ENCODE measurements at places on chromosomes 2 and 18. TPM values are rescaled to one million over a fixed set of nuclear protein-coding genes. Genes with fewer than 3 reads are reported as not detected.
A peak's percentile ranks its signal among the peaks of the same experiment; 100 is the strongest.

CCDC68 gene
- total RNA-seq, result not detected

SLC30A3 gene
- total RNA-seq, result not detected

SP5 gene
- not detected for total RNA-seq

ARHGAP15 gene
- not detected for total RNA-seq

SNED1 gene
- total RNA-seq, result 17.6 TPM

CFAP210 gene
- 0.94 TPM for total RNA-seq

ALK gene
- total RNA-seq, result not detected

GRCh38 chr2:110116033-110116710 lies 550 bp upstream of the MALL start:
- DNase-seq, result no peak

DNA sequence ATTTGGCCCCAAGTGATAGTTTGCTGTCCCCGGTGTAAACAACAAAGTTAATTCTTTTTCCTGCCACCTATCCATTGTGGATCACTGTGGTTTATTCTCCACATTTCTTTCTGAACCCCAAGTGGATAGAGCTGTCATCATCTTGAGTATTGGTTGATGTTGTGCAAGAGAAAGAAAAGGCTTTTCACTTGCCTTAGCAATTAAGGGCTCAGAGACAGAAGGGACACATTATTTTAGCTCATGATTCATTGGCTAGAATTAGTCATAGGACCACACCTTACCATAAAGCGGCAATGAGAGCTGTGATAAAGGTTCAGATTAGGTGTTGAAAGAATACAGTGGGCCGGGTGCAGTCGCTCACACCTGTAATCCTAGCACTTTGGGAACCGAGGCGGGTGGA lies 442.1 kb upstream of the DCC start:
- DNase-seq, result no peak

DNA sequence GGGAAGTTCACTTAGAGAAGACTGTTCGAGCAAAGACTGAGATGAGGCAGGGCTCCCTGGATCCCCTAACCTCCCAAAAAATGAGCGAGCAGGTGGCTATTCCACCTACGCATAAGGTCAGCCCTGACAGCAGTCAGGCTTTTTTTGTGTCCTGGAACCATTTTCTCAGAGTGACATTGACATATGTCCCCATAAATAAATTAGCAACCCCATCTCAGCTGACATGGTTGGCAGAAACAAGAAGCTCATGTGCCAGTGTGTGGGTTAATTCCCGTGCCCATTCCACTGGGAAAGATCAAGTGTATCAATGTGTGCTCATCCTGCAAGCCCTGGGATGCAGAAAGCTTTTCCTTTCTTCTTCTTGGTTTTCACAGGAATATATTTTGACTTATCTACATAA lies 740.4 kb upstream of the CELF4 start:
- DNase-seq, result no peak

DNA sequence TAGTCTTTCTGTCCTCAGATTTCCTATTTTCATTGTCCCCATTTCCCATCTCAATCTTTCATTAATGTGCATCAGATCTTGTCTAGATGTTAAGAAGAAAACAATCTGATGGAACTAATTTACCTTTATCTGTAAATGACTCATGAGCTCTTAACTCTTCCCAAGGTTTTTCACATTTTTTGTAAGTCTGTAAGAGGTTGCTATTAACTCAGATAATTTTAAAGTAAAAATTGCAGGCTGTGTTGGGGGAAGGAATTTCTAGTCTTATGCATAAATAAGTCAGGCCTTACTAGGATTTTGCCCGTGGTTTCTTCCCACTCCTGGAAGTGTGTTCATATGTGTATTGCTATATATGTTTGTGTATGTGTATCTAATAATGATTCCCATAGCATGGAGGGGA lies 4.3 kb downstream of the NAB1 start:
- no peak for DNase-seq

DNA sequence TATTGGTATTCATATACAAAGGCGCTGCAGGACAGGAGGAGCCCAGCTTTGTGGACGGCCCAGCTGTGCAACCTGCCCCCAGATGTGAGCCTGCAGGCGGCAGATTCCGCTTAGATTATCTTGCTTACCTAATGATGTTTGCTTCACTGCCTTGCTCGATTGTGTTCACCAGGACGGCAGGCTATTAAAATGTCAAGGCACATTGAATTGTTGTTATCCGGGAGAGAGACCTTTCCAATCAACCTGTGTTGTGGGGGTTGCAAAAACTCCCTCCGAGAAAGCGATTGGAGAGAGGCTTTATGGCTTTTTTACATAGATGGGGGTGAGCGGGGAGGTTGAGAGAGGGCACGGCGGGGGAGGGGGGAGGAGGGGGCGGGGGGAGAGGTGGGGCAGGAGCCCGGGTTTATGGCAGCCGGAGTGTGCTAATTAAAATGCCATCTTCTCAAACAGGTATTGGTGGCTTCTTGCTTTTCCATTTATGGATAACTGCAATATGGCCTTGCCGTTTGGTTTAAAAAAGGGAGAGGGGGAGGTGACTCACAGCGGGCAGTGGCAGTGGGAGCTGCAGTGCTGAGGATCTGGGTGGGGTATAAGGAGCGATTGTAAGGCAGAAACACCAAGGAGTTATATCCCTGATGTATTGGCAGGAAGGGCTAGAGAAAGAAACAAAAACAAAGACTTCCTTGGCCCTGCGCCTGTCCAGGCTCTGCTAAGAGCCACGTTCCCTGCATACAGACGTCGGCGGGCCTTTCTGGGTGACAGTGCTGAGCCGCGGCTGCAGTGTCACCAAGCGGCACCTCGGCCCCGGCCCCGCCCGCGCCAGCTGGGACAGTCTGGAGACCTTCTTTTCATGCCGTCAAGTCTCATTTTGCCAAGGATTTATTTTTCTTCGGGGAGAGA lies 97.2 kb downstream of the INSIG2 start:
- no peak for DNase-seq

DNA sequence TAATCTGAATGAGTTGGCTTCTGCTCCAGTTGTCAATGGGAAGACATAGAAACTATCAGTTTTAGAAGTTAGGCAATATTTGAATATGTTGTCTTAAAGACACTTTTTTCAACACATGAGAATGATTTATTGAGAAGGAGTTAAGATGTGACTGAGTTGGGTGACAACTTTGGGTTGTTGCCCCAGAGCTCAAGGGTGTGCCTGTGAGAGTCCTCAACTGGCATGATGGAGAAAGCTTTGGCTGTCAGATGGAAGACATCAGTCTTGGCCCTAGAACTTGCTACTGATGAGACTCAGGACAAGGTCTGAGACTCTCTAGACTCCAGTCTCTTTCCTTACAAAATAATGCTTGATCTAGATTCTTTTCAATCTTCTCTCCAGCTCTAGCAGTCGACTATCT lies 69.0 kb upstream of the CTAGE1 start:
- DNase-seq, result no peak

DNA sequence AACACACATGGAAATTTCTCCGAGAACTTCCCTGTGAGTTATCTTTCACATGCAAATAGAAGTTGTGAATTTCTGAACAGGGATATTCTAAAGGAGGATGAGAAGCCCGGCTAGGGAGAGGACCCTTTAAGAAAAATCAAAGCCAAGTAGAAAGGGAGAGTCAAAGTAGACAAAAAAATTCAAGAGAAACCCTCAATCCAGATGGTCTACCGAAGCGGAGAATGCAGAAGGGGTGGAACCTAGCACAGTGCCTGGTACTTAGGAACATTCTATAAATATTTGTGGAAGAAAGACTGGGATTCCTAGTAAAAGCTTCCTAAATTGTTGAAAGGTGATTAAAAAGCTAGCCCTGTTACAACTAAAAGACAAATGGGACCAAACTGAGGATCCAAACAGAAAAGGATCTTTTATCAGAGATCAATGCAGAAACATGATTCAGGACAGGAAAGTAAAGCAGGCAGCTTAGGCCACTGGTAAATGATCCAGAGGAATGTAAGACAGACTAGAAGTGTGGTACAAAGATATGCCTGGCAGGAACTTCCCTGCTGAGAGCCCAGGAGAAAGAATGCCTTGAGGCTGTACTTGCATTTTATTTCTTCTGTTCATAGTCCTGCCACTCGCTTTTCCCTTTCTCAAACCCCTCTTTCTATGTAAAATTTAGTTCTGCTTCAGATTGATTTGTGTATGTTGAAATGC lies 19.5 kb upstream of the GLS start:
- no peak for DNase-seq

GRCh38 chr2:29940706-29941105 lies 19.3 kb upstream of the ALK start:
- DNase-seq, result no peak

GRCh38 chr2:219099329-219099728 lies 38.6 kb upstream of the IHH start:
- no peak for DNase-seq

DNA sequence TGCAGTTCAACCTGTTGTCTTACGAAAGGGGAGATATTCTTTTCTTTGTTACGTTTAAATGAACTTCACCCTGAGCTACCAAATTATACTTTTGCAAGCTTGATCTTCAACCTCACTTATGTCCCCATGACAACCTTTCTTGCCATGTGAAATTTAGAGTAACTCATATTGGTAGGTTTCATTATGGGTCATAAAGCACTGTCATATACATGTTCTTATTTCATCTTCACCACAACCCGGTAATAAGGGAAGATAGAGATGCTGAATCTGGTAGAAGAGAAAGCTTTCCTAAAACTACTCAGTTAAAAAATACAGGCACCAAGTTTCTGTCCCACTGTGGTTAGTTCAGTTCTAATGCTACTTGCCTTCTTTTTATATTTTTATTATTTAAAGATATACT lies 208.5 kb upstream of the NRP2 start:
- no peak for DNase-seq

GRCh38 chr18:49788327-49788898 lies 24.9 kb downstream of the ACAA2 start:
- DNase-seq, result no peak

DNA sequence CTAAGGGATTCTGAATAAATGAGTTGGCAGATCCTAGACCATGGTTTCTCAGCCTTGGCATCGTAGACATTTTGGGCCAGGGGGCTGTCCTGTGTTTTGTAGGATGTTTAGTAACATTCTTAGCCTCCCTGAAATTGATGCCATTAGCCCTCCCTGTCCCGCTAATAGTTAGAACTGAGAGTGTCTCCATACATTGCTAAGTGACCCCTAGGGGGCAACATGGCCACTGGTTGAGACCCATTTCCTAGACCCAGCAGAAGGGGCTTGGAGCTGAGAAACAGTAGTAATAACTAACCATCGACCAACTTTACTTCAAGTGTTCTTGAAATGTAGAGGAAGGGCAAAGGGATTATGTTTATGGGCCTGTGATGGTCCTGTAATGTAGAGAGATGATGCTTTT lies 40.8 kb downstream of the KCMF1 start:
- DNase-seq, result no peak

DNA sequence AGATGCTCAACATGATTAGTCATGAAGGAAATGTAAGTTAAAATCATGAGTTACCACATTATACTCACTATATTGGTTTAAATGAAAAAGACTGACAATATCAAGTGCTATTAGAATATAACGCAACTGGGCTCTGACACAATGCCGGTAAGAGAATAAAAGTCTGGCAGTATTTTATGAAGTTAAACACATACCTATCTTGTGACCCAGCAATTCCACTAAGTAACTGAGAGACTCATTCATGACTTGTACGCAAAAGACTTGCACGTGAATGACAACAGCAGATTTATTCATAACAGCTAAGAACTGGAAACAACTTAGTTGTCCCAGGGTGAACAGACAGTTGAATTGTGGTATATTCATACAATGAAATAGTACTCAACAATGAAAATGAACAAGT lies 342.1 kb downstream of the SLC4A3 start:
- no peak for DNase-seq

DNA sequence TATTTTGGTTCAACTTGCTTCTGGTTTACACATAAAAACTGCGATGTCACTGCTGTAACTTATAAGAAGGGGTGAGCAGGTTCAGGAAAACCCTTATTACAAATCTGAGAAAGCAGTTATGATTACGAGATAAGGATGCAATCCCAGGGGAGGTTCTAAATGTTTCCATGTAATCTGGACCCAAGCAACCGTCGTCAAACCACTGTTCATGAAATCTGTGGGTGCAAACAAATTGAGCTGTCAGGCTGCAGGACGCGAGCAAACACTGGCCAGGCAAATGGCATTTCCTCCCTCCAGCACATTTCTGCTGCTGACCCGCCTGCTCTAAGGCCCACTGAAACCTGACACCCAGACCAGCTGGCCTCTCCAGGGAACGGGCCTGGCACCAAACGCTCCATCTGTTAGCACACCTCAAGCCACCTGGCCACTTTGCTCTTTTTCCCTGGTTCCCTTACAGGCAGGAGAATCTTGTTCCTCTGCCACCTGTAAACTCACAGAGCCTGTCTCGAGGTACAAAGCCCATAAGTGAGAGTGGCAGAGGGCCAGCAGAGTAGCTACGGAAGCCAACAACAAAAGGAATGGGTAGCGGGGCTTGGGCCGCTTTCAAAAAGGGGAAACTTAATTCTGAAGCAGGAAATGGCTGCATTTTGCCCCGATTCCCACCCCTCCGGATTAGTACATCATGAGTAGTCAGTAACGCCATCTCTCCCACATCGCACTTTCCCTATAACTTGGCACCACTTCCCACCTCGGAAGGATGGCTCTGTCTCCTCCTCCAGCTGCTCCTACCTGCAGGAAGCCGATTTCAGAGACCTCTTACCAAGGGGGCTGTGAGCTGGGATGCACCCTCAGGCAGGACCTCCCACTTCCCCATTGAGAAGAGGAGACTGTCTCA lies 26.5 kb downstream of the CRACDL start:
- DNase-seq, result peak; percentile 80

DNA sequence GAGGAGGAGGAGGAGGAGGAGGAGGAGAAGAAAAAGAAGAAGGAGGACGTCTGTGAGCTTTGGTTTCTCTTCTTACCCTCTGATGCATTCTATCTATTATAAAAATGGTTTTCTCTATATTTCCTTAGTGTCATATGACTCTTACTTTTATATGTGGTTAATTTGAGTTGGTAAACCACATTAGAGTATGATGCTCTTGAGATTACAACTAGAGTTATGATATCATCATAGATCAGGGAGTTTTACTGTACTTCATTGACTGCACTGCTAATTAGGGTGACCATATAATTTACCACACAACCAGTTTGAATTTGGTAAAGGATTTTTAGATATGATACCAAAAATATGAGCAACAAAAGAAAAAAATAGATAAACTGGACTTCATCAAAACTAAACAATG lies 166.4 kb downstream of the ZNF385B start:
- no peak for DNase-seq

GRCh38 chr18:79452190-79452990 lies 56.7 kb downstream of the NFATC1 start:
- DNase-seq, result no peak

DNA sequence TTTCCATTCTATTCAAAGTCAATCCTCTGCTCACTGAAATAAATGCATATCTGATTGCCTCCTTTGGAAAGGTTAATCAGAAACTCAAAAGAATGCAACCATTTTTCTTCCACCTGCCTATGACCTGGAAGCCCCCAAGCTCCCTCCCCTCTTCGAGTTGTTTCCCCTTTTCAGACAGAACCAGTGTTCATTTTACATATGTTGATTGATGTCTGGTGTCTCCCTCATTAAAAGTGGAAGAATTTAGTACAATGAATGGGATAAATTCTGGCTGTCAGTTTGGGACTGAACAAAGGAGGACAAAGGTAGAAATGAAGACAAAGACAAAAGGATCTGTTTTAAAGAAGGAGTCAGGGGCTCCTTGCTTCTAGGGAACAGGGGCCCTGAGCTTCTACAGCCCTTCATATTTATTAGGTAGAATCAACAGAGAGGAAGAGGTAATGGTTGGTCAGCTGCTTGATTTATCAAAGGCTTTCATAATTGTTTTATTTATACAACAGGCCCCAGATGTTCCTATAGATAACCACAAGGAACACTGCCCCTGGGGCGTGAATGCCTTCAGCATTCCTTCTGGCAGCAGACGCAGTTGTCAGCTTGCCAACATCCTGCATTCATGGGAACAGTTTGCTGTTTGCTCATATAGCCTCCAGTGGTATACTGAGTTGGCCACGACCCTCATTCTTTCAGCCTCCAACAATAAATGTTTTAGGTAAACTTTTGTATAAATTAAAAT lies 949.8 kb upstream of the LRATD1 start:
- no peak for DNase-seq

Measured in osteocyte (in vitro differentiated cells).